ENCODE measurements at places on chromosomes 7 and 10.

DNA sequence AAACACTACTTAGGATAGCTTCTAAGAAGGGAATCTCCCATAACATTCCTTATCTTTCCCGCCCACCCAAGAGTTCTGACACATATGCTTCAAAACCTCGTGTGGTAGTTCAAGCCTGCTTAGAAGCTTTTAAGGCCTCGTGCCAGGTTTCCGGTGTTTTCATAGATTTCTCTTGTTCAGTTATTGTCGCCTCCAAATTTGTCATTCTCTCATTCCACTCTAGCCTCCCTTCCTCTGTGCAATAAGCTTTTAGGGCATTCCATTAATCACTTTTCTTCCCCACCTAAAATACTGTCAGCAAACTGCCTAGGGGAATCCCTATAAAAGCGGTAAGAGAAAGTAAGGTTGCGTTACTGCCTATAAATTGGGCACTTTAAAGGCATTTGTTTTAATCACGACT is 718 bp upstream of the BPGM start:
- DNase-seq = no peak

DNA sequence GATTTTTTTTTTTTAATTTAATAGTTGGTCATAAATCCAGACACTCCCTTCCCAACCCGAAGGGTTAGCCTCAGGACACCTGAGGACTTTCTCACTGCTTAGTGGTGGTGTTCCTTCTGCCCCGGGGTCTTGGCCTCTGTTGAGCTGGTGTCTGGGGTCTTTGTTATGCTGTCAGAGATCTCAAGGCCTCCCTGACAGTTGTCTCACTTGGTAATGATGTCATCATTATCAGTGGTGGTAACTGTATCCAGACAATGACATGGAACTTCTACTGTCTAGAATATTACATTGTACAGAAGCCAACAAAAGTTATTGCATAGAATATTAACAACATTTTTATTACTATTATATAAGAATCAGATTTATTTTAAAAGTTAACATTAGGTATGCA is 32.9 kb downstream of the PPP2R2D start:
- no peak for DNase-seq

- DNase-seq = no peak
These were observed 42.8 kb downstream of the CTTNBP2 start for GRCh38 chr7:117830422-117830954.

DNA sequence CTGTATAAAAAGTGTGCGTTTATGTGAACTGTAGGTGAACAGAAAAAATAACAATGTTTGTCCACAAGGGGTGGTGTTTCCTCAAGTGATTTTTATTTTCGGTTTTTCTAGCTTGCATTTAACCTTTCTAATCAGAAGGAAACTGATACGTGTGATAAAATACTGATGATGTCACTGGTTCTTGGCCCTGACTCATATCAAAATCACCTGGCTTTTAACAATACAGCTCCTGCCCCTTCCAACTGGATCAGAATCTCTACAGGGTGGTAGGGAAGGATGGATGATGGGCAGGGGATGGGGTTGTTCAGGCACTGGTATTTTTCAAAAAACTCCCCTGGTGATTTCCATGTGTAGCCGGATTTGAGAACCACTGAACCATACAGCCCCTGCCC is 10.9 kb downstream of the NPFFR1 start:
- DNase-seq = no peak

- DNase-seq = no peak
These were observed 21.1 kb upstream of the GPR26 start for GRCh38 chr10:123645016-123645415.

GRCh38 chr10:51106311-51106945 is 32.1 kb downstream of the PRKG1 start:
- no peak for DNase-seq

DNA sequence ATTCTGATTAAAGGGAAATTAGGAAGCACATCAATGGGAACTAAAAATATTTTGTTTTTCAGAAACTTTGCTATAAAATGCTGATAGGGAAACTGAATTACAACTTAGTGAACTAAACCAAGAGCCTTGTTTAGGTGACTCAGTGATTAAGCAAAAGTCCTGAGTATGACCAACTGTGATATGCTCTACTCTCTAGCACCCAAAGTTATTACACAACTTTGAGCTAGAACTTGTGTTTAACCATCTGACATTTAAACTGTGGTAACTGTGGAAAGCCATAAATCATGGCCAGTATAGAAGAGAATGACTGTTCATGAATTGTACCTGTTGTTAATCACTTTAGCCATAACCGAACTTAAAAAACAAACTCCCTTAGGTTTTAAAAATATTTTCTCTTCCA is 127.4 kb downstream of the ZNF365 start:
- DNase-seq = no peak
